Heart left ventricle (tissue), 16 donors: ENCODE measurements at places on chromosomes 11 and 22. TPM values are rescaled to one million over a fixed set of nuclear protein-coding genes. Genes with fewer than 3 reads are reported as not detected.

The PARVG gene
- 1.8 TPM for total RNA-seq

The OTOG gene
- total RNA-seq, result not detected

The CRELD2 gene
- total RNA-seq, result 21.6 TPM

The RIBC2 gene
- not detected for total RNA-seq

The BACE1 gene
- total RNA-seq, result 13.6 TPM
